Right renal cortex interstitium (tissue), 3 donors: ENCODE measurements at places on chromosomes 4 and X. TPM values are rescaled to one million over a fixed set of nuclear protein-coding genes. Genes with fewer than 3 reads are reported as not detected.

Gene TEX13D
- not detected for polyA plus RNA-seq

Gene SSX4
- polyA plus RNA-seq = not detected

Gene ALAS2
- polyA plus RNA-seq = 13.6 TPM

Gene F8A1
- polyA plus RNA-seq = 18.1 TPM

Gene BANK1
- polyA plus RNA-seq = 4.2 TPM

Gene SMIM31
- polyA plus RNA-seq = 0.18 TPM

Gene PCDH7
- polyA plus RNA-seq = 21.4 TPM

Gene BMX
- 0.51 TPM for polyA plus RNA-seq

Gene ERVMER34-1
- 4.4 TPM for polyA plus RNA-seq

Gene BEX5
- polyA plus RNA-seq = 12.4 TPM

Gene GABRG1
- polyA plus RNA-seq = 0.36 TPM

Gene KIAA1210
- 2.2 TPM for polyA plus RNA-seq

Gene AWAT2
- polyA plus RNA-seq = not detected

- DNase-seq = no peak
Observed at GRCh38 chr4:181030961-181031360, 1212.2 kb upstream of the TENM3 start.

GRCh38 chrX:130654409-130654950, 248.5 kb downstream of the ENOX2 start:
- DNase-seq = no peak

- no peak for DNase-seq
Observed at GRCh38 chr4:133799717-133800315, 401.8 kb downstream of the PABPC4L start.

DNA sequence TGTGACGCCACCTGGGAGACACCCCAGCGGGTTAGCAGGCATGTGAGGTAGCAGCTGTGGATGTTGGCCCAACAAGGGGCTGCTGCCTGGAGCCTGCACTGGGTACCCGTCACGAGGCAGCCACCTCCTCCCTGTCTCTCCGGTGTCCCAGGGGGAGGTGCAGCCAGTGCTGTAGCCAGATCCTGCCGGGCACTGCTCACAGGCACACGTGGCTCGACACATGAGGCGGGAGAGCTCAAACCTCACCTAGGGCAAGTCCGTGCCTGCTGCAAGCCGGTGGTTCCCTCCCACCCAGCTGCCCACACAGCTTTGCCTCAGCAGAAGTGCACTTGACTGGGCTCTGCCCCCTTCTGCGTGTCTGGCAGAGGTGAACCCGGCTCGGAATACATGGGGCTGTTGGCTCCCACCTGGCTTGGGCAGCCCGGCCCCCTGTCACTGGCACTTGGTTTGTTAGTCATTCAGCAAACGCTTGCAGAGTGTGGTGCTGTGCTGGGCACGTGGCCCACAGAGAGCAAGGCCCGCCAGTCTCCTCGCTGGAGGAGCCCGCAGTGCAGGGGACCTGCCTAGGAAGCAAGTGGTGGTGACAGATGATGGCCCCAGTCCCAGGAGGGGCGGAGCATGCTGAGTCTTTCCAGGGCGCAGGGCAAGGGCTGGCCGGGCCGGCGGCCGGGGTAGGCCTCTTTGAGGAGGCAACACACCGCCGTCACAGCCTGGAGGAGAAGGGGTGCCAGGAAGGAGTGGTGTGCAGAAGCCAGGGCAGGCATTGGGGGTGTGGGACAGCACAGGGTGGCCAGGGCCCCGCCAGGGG, 10.1 kb upstream of the SH3TC1 start:
- DNase-seq = no peak

DNA sequence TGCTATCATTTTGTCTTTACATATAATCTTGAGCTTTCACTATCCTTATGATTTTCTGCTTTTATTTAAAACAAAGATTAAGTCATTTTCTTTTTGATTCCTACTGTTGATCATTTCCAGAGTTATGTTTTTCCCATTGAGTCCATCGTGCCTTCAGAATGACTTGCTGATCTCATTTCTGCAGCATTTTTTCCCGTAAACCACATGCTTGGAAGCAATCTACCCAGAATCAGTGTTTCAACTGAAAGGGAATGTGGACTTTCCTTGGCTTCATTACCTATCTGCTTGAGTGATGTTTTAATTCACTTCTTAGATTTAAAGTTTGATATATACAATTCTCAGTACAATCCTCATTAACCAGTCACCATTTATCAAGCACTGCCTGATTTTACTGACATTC, 192.4 kb upstream of the FSTL5 start:
- DNase-seq = no peak

DNA sequence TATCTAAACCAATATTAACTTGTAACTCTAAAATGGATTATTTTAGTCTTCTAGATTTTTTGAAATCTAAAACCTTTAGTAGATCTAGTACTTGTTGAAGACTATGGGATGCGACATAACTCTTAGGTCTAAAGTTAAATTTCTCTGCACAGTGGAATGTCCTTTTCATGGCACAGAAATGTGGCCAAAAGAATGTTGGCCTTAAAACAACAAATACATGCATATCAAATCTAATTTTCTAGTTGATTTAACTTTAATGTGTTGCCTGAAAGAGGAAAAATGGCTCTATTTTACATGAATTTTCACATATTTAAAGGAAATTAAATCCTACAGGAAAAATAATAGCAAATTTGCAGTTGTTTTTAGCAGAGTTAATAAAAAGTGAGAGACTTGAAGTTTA, 30.3 kb downstream of the NFKB1 start:
- no peak for DNase-seq

GRCh38 chr4:38188631-38189101, 228.5 kb downstream of the PTTG2 start:
- no peak for DNase-seq

GRCh38 chr4:86876894-86877685, 15.1 kb downstream of the C4orf36 start:
- no peak for DNase-seq

GRCh38 chr4:1523907-1524636, 117.8 kb upstream of the NKX1-1 start:
- DNase-seq = no peak

DNA sequence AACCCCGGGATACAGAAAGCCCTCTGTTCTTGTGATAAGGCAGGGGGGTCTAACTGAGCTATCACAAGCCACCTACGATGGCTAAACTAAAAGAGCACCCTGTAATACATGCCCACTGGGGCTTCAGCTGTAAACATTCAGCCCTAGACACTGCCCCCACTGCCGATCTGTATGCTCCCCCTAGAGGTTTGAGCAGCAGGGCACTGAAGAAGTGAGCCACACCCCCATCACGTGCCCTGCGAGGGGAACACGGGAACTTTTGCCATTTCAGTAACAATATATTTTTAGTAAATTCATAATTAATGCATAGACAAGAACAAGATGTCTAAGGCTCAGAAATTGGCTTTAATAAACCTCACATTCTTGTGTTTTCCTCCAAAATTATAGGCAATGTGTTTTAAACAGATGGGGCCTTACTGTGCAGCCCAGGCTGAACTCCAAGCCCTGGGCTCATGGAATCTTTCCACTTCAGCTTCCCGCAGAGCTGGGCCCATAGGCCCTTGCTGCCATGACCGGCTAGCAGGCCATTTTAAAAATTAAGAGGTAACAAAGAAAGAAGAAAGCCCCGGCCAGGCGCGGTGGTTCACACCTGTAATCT, 235.3 kb upstream of the SFRP2 start:
- DNase-seq = no peak

GRCh38 chr4:84622959-84623358, 40.0 kb downstream of the CDS1 start:
- no peak for DNase-seq

- DNase-seq = no peak
Observed at GRCh38 chr4:123233136-123233768, 163.3 kb upstream of the SPRY1 start.

DNA sequence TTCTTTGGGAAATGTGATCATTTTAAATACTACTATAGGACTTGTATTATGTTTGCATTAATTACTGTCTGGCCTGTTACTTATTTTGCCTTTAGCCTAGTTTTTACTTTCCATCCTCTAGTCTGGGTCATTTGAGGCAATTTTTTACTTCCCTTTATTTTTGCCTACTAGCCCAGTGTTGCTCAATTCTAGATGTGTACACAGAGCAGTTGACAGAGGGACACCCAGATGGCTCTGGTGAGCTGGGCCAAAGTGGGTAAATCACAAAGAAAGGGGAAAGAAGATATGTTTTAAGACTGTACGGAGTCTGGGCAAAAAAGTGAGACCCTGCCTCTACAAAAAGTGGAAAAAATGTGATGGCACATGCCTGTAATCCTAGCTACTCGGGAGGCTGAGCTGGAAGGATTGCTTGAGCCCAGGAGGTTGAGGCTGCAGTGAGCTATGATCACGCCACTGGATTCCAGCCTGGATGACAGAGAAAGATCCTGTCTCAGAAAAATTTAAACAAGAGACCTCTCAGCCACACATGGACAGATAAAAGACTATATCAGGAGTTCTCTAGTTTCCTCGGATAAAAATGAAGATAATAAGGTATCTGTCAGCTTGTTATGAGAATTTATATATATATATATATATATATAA, 35.7 kb downstream of the APOO start:
- DNase-seq = no peak

- no peak for DNase-seq
Observed at GRCh38 chr4:6474053-6474568, 1.7 kb upstream of the PPP2R2C start.

DNA sequence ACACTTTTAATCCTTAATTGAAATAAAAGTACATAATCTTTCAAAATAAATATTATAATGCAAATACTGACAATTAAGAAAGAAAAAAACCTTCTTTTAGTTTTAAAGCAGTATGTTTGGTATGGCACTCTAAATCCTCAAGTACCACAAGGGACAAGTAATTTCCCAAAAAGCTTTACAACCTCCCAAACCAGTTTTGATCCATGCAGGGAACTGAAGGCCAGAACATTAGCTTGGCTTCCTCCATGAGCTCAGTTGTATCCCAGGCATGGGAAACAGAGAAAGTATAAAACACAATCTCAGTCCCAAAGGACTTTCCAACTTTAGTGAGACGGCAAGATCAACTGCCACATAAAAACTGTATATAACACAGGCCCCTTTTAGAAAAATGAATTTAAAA, 82.2 kb downstream of the ZNF330 start:
- DNase-seq = no peak

DNA sequence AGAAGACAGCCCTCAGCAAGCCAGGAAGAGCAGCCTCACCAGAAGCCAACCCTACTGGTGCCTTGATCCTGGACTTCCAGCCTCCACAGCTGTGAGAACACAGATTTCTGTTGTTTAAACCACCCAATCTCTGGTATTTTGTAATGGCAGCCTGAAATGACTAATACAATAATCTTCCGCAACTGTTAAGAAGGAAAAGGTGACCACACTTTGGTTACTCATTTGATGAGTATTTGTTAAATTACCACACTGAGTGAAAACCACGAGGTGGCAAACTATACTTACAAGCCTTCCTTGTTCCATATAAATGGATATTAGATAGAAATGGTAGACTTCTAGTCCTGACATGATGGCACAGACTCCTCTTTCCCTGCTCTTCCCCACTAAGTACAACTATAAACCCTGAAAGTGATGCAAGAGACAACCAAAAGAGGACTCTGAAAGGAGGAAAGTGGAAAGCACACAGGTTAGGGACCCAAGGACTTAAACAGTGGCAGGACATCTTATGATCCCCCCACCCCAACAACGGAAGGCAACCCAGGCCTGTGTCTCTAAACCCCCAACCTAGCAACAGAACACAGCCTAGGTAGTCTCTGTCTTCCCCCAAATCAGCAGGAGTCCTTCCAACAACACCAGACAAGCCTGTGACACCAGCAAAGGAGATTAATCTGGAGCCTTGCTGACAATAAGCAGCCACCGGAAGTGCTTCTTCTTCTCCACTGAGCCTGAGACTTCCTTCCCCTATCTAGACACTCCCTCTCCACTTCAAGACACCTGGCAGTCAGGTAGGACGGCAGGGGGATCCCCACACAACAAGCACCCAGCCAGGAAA, 12.3 kb downstream of the ZNF182 start:
- DNase-seq = no peak

DNA sequence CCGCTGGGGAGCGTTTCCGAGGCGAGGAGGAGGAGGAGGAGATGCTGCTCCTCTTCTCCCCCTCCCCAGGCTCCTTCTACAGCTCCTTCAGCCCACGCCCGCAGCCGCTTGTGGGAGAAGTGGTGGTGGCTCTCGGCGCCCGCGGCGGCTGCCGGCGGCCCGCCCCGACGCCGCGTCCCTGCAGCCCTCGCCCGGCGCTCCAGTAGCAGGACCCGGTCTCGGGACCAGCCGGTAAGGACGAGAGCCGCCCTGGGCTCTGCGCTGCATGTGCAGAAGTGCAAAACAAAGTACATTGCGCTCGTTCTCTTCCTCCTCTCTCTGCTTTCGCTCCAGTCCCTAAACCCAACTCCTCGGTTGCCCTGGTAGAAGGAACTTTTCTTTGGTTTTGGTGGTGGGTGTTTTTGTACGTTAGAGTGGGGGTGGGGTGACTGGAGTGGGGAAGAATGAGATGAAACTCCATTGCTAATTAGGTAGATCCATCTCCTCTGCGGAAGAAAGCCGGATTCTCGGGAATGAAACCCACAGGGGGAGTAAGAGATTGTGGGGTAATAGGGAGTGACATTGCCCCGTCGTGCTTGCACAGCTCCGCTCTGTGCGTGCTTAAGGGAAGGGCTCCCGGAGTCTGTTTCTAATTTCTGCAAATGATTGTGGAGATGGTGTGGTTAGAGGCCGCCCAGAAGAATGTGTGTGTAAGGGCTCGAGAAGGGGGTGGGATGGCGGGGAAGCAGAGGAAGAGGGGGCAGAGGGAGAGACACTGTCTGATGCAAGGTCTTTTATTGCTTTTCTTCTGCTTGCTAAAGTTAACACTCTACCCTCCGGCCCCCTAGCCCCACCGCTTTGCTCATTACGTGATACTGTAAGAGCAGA, 677 bp downstream of the PTPN13 start:
- DNase-seq = no peak

DNA sequence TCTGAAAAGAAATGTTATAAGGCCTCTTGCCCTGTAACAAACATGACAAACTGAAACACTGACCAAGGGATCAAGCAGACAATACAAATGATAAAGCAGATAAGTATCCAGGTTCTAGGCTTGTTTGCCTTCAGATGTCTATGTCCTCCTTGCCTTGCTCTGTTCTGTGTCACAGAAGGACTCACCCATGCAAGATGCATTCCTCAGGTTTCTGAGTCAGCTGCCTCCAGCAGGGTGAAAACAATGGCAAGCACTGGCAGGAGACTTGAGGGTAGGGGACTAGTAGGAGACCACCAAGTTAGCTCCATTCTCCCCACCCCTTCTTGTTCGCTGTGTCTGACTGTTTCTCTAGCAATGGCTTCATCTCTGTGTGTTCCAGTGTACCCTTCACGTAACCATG, 76.6 kb upstream of the CXXC4 start:
- DNase-seq = no peak
